Activated T-cell treated with anti-CD3 and anti-CD28 coated beads for 1 hour (primary cell): ENCODE measurements at places on chromosomes 16 and 17.

DNA sequence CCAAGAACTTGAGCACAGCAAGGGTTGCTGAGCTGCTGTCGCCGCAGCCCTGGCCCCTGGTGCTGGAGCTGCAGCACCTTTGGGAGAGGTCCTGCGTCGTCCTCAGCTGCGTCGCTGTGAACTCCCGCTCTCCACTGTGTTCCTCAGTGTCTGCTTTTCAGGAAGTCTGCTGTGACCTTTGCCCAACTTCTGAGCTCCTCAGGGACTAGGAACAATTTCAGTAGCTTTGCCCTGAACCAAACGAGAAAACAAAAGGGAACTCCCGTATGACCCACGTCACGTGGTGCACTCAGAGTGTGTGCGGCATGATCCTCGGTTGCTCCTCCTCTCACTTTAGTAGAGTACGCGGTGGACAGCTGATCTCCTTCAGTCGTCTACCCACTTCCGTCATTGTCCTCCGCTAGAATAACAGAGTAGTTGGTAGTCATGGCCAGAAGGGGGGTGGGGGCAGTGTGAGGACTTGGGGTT is 44.2 kb downstream of the WDR45B start:
- no peak for DNase-seq

GRCh38 chr17:66840061-66840460 is 5.1 kb downstream of the CACNG5 start:
- DNase-seq, result no peak

DNA sequence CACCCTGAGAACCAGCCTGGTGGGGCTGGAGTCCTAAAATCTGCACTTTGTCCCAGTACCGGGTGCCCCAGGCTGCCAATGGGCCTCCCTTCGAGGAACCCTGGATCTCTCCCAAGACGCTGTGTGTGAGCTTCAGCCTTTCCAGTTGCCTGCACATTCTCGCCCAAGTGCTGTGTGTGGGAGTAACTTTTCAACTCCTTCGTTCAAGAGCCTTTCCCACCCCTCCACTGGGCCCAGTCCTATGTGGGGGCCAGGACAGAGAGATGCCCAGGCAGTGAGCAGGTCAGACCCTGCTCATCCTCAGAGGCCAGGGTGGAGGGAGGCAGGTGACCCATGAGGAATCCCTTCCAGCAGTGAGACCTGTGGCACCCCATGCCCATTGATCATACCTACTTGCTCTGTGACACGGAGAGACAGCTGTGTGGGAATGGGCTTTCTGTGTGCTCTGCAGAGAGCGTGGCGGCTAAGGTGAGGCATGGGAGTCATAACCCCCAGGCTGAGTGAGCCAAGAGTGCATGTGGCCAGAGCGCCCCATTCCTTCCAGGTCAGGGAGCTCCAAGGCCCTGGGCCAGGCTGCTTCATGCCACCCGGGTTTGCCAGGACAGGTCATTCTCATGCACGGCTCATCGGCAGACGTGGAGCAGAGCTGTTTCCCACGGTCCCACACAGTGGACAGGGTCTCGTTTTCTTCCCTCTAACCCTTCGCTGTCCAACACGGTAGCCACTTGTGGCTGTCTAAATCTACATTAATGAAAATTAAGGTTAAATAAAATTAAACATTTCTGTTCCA is 154.4 kb downstream of the CLEC16A start:
- DNase-seq, result no peak

- no peak for DNase-seq
These were observed 539 bp downstream of the LRRC45 start for GRCh38 chr17:82023447-82024241.

- no peak for DNase-seq
These were observed 7.5 kb downstream of the SCIMP start for GRCh38 chr17:5226940-5227878.

GRCh38 chr17:3796110-3796821 is 4.7 kb downstream of the ITGAE start:
- DNase-seq, result peak; percentile 54

GRCh38 chr17:40514013-40514875 is 12.8 kb upstream of the TNS4 start:
- no peak for DNase-seq

DNA sequence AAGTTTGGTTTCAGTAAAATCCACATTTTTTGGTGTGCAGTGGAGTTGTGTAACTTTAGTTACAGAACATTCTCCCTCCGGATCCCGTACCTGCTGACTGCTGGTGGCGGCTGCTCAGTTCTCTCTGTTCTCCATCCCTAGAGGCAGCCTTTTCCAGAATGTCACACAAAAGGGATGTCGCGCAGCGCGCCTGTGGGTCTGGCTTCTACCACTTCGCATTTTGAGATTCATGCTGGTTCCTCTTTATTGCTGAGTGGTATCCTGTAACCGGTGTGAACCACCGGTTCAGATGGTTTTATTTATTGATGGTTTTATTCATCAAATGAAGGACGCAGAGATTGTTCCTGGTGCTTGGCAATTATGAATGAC is 981 bp upstream of the CEP131 start:
- DNase-seq, result no peak

- DNase-seq, result no peak
These were observed 262.4 kb upstream of the CDH8 start for GRCh38 chr16:62298600-62298999.

- DNase-seq, result no peak
These were observed 171.1 kb downstream of the ABCC12 start for GRCh38 chr16:47984669-47985068.

DNA sequence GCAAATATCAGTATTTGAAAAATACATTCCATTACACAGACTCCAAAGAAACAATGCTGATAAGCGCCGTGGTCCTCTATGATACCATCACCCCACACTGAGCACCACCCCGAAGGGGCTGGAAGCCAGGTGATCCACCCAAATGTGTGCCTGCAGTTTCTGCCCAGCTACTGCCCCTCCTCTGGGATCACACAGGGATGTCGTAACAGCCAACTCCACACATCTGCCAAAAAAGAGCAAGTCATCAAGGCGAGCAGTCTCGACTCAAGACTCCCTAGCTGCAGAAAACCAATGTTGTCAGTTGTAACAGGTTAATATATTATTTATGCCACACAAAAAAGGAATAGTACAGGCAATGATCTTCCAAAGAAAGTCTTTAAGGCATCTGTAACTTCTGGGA is 21.0 kb downstream of the CYB5D2 start:
- DNase-seq, result no peak

DNA sequence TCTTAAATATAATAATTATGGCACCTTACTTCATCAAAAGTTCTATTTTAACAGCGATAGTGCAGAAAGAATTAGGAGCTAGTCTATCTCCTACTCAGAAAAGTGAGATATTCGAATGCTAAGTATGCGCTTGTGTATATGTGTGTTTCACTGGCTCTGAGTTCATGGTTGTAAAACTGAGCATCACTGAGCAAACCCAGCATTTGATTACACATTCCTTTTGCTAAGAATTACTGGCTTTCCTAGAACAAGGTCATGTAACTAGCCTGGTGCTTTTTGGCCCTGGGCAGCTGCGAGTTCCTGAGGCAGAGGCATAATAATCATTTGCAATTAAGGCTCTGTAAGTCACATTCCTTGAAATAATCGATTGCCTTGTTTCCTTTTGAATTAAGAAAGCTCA is 157.2 kb downstream of the SNX29 start:
- DNase-seq, result no peak

DNA sequence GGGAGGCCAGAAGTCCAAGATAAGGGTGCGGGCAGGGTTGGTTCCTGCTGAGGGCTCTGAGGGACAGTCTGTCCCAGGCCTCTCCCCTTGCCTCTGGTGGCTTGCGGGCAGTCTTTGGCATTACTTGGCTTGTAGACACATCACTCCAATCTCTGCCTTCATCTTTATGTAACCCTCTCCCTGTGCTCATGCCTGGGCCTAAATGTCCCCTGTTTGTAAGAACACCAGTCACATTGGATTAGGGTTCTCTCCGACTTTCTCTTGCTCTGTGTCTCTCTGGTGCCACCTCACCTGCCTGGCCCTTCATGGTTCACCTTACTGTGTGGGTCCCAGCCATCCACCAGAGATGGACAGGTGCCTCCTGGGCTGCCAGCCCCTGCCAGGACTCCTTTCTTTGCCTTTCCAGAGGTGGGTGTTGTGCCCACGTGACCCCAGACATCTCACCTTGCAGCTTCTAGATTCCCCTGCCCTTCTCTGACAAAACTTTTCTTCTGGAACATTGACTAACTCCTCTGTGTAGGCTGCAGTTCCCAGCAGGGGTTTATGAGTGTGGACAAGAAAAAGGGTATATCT is 205.8 kb downstream of the MSI2 start:
- no peak for DNase-seq

GRCh38 chr16:80899809-80900592 is 95.6 kb upstream of the CDYL2 start:
- no peak for DNase-seq

GRCh38 chr16:30896261-30896888 is at the start of gene CTF1:
CTF1 (plus strand) TSS chr16:30896614; CDS start chr16:30896644, 30 bp downstream.
- DNase-seq, result no peak

- DNase-seq, result no peak
These were observed 12.8 kb upstream of the PRR14 start for GRCh38 chr16:30637944-30638343.

- DNase-seq, result no peak
These were observed 9.5 kb downstream of the ABCA9 start for GRCh38 chr17:69050999-69051775.

DNA sequence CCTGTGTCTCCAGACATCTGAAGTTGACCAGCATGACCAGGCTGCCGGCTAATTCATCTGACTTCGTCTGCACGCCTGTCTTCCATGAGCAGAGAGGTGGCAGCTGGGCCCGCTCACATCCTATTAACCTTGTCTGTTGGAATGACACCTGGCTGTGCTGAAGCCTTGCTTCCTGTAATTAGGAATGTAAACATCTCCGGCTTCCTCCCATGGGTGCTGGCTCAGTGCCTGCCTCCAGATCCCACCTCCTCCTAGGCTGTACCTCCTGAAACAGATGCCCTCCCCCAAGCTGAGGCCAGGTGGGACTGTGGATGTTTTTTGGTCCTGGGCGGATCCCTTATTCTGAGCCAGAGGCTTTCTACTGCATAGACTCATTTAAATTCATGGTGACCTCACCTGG is 296.3 kb downstream of the HS3ST4 start:
- no peak for DNase-seq

DNA sequence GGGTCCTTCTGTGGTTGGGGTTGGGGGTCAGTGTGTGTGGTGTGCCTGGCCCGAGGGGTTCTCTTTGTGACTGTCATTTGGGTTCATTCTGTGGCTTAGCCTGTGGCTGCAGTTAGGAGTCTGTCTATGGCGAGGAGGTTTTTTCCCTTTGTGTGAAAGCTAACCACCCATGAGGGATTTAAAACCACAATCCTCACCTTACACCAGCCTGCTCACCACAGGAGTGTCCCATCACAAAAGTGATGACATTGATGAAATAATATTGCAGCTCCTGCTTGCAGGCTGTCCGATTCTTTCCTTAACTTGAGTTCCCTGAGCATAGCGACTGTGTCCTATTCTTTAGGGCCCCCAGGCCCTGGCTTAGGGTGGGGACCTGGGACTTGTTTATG is 113.6 kb downstream of the RAP1GAP2 start:
- no peak for DNase-seq

DNA sequence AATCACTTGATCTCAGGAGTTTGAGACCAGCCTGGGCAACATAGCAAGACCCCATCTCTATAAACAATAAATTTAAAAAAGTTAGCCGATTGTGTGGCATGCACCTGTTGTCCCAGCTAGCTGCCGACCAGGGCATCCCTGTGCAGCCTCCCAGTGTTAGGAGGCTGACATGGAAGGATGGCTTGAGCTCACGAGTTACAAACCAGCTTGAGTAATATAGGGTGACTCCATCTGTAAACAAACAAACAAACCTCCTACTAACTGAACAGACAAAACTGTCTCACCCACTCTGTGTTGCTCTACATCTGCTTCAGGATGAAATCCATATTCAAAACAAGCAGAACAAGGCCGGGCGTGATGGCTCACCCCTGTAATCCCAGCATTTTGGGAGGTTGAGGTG is 6.9 kb upstream of the PRSS27 start:
- no peak for DNase-seq

DNA sequence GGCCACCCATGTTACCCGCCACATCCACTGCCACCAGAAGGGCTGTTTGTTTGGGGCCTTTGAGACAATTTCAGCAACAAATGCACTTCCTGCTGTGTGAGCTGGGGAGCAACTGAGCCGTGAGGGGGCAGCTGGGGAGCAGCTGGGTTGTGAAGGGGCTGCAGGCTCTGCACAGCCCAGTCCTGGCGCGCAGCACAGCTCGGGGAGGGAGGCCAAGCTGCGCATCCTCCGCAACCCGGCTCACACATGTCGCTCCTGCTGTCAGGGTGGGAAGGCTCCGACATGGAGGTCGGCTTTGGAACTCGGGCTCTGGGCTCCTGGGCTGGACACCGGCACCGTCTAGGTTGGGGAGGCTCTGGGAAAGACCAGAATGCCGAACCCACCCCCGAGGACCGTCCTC is 53.6 kb downstream of the CBFA2T3 start:
- DNase-seq, result no peak

DNA sequence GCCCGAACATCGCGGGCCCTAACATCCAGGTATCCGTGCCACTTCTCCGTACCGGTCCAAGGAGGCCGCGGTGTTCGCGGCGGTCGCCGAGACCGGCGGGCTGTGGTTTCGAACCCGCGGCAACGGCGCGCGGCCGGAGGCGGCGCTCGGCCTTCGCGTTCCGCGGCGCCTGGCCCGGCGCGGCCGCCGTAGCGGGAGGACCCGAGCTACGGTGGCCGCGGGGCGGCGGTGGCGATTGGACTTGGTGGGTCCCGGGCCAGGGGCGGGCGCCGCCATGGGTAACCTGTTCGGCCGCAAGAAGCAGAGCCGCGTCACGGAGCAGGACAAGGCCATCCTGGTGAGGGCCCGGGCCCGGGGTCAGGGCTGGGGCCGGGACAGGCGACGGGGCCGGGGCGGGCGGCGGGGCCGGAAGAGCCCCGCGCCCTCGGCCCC is at the start of gene CHMP6:
Gene CHMP6 (plus strand): TSS at position 197 of the 432 bp plus-strand sequence. CDS start 78 bp downstream, at position 275.
- DNase-seq, result peak; percentile 61

DNA sequence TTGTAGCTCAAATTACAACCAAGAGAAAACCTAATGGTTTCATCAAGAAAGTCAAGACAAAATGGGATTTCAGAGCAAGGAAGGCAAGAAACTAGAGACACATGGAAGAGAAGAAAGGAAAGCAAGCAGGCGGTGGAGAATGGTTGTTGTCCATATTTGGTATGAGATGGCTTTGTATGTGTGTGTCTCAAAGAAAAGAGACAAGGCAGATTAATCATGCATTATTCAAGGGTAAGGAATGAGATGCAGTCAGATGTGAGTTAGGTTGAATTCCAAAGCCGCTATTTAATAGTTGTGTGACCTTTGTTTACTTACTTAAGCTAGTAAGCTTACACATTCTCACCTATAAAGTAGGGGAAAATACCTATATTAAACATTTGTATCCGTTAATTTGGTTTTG is 1029.6 kb downstream of the CDH11 start:
- DNase-seq, result no peak
